ENCODE measurements at places on chromosomes 16 and 17. TPM values are rescaled to one million over a fixed set of nuclear protein-coding genes. Genes with fewer than 3 reads are reported as not detected.

GRCh38 chr17:38600416-38600815, 5.3 kb downstream of the SRCIN1 start:
- no peak for DNase-seq

- DNase-seq, result no peak
Measured at GRCh38 chr17:28363776-28364650, 986 bp downstream of the SEBOX start.

GRCh38 chr16:76913046-76913445, 277.9 kb upstream of the MON1B start:
- no peak for DNase-seq

Gene BEAN1
- total RNA-seq, result 0.38 TPM

Gene TBC1D3B
- total RNA-seq, result not detected
